ENCODE measurements at places on chromosomes 5 and 9.

GRCh38 chr5:178080618-178081410 lies 32.5 kb upstream of the N4BP3 start:
- DNase-seq, result no peak

DNA sequence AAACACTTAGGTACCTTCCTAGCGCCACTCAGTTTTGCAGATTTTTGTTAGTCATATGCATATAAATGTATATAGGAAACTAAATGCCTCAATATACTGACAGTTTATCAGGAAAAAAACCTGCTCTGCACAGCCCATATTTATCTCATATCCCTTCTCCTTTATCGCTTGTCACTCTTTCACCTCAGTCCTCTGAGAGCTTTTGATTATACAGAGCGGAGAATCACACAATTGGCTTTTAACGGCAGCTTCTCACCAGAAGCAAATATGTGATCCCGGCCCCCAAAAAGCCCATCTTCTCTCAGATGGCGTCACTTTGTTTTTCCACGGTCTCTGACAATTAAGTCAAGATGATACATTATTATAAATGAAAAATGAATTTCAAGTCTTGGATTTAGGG lies 362.6 kb downstream of the DNAH5 start:
- DNase-seq, result no peak

DNA sequence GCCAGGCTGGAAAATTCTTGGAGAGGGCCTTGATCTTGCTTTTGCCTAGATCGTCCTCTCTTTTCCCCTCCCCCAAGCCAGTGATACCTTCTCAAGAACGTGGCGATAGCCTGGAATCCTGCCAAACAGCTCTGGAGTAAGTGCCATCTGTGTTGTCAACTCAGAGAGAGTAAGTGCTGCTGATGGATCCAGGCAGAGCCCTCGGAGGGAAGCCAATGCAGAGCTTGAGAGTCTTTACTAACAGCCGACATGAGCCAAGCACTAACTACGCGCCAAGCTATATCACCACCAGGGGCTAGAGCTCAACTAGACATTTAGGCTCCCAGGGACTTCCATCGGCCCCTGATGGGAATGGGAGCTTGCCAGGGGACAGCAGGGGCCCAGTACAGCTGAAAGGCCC lies 17.6 kb downstream of the RAPGEF1 start:
- no peak for DNase-seq

GRCh38 chr9:35727676-35728040 lies 4.3 kb downstream of the TLN1 start:
- DNase-seq, result no peak

DNA sequence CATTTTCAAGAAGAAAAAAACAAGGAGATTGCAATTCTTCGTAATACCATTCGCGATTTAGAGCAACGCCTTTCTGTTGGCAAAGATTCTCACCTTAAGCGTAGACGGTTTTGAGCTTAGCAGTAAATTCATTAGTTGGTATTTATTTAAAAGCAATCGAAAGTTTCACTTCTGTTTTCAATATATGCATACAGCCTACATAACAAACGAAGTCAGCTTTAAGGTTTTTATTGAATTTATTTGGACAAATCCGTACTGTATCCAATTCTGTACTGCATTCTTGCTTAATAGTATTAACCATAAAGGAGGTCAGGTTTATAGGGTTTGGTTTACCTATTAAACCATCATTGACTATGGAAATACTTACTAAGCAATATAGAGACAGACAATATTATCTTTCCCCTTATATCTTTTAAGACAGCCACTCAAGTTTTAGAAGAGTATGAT lies 12.0 kb downstream of the SELENOP start:
- no peak for DNase-seq

- no peak for DNase-seq
Measured at GRCh38 chr9:104575456-104575855, 6.5 kb downstream of the OR13C8 start.

DNA sequence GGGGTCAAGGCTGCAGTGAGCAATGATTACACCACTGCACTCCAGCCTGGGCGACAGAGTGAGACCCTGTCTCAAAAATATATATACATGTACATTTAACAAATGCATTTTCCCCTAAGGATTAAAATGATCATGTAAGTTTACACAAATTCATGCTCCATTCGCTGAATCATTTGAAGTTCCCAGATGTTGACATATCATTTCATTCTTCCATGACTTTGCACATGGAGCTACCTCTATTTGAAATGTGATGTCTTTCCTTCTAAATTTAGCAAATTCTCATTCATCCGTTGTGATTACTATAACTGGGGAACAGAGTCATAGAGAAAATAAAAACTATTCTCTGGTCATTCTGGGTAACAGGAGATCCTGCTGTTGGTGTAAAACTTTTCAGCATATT lies 10.6 kb downstream of the PTGER4 start:
- DNase-seq, result no peak

GRCh38 chr5:142767911-142768310 lies 2.3 kb upstream of the ARHGAP26 start:
- DNase-seq, result no peak

GRCh38 chr5:51960617-51961121 lies 577.4 kb downstream of the ISL1 start:
- DNase-seq, result peak; percentile 62

DNA sequence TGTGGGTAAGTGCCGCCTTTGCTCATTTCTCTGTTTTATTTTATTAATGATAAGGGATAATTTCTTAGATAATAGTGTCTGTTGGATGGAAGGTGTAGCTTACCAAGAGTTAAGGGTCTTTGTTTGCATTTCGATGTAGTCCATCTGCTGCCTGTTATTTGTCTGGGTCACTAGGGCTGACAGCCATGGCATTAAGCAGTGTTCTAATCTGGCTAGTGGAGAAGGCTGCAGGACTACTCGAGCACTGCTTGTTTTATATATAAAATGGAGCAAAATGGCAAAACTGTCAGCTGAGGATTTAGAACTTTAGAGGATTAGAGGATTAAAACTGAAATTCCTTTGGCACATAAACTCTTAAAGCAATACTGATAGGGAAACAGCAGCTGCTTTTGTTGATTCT lies 67.5 kb downstream of the C7 start:
- no peak for DNase-seq

DNA sequence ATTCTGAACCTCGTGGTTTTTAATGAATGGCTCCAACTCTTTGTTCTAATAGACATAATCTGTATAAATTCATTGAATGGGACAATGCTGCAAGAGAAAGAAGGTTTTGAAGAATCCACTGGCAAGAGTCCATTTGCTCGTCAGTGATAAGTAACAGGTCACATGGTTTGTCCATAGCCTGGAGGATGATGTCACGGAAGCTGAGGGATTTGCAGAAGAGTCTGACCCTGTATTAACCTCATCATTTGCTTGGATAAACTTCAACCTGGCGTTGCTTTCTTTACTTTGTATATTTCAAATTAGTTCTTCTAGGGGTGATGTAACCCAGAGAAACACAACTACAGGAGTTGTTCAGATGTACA lies 197.4 kb downstream of the GAS1 start:
- DNase-seq, result no peak

- no peak for DNase-seq
Measured at GRCh38 chr9:124558777-124559470, 51.7 kb upstream of the NR5A1 start.

DNA sequence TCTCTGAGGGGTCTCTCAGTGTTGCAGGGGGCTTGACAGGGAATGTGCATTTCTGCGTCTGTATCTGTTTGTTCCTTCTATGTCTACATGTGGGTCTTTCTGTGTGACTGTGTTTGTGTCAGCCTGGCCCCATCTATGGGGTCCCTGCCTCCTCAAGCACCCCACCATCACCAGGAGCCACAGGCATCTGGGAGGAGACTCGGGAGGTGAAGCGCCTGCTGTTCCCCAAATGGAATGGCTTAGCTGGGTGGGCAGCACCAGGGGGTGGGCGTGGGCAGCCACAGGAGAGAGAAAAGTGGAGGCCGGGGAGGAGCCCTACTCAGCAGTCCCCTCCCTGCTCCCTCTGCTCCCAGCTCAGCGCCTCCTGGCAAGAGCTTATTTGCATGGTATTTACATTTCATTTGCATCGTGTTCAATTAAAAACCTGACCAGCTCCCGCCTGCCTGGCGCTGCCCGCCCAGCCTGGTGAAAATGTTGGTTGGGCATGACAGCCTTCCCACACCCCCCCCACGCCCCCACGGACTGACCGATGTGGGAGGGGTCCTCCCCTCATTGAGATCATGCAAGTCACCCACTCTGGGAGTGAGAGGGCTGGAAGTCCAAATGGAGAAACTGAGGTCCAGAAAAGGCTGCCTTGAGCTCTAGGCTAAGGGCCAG lies 50.5 kb downstream of the CXXC5 start:
- DNase-seq, result peak; percentile 27
